ENCODE measurements at places on chromosomes 2 and 18. TPM values are rescaled to one million over a fixed set of nuclear protein-coding genes. Genes with fewer than 3 reads are reported as not detected.
A peak's percentile ranks its signal among the peaks of the same experiment; 100 is the strongest.

DNA sequence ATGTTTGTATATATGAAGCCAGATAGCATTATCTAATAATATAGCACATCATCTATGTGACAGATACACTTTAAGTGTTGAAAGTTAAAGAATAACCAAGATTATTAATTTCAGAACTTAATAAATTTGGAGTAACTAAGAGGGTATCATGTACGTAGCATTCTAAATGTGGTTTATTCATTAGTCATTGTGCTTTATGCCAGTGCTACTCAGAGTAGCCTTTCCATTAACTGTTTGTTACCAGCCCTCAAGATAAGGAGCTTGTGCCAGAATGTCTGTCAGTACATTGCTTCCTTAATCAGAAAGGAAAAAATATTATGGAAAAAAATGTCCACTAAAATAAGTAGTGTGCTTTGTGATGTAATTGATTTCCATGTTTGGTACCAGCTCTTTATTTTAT lies 94.9 kb upstream of the TWSG1 start:
- DNase-seq: no peak

DNA sequence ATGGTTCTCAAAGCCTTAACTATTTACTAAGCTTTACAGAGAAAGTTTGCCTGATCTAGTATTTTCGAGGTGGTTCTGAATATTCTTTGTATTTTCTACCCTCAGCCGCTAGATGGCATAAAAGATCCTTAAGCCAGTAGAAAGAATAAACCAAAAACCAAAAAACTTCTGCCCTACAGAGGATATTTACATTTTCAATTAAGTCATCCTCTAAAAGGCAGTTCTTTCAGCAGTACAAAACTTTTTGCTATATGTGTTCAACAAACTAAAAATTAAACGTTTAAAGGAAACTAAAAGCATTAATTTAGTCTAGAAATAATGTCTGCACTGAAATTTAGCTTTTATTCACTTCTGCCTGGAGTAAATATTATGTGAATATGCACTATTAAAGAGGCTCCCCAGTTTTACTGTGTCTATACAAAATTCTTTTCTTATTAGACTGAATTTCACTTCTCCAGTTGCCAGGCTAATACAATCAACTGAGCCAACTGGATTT lies 297.5 kb downstream of the PIEZO2 start:
- peak; percentile 59 for DNase-seq

DNA sequence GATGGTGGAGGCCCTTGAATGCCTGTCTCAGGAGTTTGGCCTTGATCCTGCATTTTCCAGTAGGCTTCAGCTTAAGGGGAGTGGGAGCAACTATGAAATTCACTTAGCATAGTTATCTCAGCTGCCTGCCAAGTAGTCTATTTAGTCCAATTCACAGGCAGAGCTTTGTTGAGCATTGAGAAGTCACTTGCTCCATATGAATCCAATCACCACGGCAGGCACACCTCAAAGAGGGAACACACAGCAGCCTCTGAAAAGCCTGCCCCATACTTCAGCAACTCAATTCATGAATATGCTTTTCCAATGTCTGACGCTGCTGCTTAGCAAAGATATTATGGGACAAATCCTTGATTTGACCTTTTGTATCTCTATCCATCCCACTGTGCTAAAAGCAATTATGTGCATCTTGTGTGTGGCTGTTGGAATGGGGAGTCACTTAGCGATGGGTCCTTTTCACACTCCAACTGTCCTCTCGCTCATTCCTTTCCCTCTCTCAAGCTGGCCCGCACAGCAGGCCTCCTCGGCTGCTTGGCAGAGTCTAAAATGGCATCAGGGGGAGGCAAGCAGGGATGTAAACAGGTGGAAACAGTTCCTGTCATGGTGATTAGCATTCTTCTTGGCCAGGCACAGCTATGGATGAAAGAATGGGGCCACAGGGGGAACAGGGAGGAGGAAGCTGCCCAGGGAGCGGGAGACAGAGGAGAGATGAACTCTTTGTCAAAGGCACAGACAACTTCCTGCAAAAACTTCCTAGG lies 56.0 kb upstream of the LRPPRC start:
- DNase-seq: no peak

DNA sequence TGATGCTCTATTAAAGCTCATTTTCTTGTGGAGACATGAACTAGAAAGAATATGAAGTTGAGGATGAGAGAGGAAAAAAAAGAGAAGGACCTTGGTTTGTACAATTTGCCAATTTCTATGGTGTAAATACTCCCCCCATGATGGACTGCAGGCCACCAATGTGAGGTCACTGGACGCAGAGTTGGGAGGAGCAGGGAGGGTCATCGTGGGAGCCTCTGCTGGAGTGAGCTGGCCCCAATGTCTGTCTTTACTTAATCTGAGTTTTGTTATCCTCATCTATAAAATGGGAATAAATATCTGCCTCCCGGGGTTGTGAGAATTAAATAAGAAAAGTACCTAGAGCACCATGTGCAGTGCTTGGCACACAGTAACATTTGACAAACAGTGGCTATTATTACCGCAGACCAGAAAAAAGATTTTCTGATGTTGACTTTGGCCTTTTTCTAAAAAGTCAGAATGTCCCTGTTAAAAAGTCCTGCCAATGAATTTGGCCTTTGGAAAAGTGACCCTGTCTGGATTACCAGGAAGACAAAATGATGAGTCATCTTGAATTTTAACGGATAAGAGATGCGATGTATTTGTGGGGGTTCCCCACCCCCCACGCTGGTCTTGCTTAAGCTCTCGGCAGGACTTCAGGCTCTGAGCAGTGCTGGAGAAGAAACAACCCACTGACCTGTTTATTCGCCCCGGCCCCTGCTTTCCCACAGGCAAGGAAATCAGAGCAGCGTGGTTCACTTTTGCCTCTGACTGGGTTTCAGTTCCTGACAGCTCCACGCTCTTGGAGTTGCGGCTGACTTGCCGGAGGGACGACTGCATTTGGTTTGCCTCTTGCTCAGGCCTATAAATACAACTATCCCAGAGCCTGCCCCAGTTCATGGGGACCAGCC lies 50.3 kb upstream of the FOSL2 start:
- DNase-seq: no peak

- DNase-seq: no peak
Observed at GRCh38 chr2:72182547-72182946, 34.9 kb upstream of the CYP26B1 start.

- DNase-seq: no peak
Observed at GRCh38 chr2:134441153-134441863, 187.4 kb downstream of the MGAT5 start.

- DNase-seq: no peak
Observed at GRCh38 chr2:160522951-160523710, 29.5 kb upstream of the RBMS1 start.

DNA sequence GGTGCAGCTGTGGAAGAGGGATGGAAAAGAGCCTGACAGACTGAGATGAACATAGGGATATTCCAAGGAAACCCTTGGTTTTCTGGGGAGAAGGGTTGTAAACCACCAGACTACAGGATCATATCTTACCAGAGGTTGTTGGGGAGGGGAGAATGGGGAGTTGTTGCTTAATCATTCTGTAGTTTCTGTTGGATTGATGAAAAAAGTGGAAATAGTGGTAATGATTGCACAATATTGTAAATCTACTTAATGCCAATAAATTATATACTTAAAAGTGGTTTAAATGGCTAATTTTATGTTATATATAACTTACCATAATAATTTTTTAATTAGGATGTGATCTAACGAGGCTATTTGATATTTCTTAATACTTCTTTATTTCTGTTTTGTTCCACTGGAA lies 800.9 kb downstream of the BCL11A start:
- no peak for DNase-seq

DNA sequence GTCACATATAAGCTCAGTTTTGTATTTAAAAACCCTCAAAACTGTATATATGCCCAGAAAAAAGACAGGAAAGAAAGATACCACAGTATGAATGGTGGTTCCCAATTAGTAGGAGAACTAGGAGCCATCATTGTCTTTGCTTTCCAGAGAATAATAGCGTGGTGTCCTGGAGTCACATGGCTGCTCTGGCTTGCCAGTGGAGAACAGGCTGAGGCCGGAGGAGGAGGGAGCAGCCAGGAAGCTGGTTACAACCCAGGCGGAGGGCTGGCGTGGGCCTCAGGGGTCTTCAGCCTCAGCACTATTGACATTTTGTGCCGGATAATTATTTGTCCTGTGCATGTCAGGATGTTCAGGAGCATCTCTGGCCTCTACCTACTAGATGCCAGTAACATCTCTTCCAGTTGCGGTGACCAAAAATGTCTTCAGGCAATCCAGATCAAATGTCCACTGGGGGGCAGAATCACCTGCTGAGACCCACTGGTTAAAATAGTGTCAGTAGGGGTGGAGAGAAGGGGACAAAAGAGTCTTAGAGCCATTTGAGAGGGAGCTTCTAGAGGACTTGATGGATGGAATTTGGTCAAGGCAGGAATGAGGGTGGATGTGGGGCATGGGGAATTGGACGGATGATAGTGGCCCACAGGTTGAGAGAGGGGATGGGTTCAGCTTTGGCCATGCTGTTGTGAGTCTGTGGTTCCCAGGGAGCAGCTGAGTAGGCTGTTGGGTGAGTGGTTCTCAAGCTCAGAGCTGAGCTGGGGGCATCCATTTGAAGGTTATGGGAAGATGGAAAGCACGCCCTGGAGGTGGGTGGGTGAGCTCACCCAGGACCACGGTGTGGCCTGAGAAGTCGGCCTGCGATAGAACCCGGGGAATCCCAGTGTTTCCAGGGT lies 144.9 kb downstream of the AGAP1 start:
- no peak for DNase-seq

- DNase-seq: no peak
Observed at GRCh38 chr2:46499392-46499785, 20.0 kb downstream of the TMEM247 start.

GREB1L gene
- polyA plus RNA-seq: 5.7 TPM

KYNU gene
- polyA plus RNA-seq: 0.89 TPM

Measured in muscle of back (tissue), 13 donors.